ENCODE measurements at places on chromosomes 16 and 17.

GRCh38 chr17:79758271-79758670 lies 19.7 kb upstream of the CBX2 start:
- DNase-seq: no peak

DNA sequence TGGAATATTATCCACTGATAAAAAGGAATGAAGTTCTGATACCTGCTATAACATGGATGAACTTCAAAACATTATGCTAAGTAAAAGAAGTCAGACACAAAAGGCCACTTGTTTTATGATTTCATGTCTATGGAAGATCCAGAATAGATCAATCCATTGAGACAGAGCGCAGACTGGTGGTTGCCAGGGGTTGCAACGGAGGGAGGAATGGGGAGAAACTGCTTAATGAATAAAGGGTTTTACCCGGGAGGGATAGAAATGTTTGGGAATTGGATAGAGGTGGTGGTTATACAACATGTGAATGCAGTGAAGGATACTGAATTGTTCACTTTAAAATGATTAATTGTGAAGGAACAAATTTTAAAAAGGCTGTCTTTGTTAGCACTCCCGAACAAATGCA lies 30.2 kb downstream of the WDR59 start:
- peak; percentile 45 for DNase-seq

- no peak for DNase-seq
Measured at GRCh38 chr17:40617678-40618240, 29.9 kb downstream of the SMARCE1 start.

DNA sequence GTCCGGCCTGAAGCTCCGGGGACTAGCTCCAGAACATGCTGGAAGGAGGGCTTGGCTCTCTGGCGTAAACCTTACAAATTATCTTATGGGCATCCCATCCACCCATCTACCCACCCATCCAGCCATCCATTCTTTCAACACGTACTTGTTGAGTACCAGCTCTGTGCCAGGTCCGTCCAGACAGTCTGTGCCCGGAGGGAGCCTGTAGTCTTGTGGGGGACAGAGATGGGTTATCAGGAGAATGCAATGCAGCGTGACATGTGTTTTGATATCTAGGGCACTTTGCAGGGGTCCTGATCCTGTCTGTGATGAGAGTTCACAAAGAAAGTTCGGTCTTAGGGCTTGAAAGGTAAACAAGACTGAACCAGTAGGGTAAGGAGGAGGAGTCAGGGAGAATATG lies 4.1 kb upstream of the SLC13A2 start:
- no peak for DNase-seq

DNA sequence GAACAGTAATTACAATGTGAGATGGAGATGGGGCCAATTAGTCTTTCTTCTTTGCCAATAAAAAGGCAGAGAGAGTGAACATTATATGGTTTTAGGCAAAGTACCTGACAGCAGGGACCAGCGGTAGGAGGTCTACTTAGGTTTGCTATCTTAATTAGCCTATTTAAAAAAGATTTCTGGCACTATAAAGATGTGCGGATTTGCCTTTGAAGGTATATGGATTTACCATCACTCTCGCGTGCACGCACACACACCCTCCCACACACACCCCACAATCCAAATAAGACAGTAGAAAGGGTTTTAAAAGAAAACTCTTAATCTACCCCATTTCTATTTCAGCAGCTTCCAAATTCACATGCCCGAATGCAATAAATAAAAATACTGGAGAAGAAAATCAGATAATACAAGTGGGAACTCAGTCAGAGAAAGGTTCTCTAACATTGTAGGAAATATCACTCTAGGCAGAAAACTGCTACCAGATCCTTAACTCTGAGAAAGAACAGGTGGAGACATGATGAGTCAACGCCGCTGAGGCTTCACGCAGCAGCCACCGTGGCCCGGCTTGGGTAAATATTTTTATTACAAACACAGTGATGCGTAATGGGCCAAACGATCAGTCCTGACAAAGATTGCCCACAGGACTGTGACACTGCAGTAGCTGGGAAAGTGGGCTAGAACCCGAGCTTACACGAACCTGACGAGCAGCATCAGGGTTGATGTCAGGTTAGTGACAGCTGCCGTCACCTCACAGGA lies 66.6 kb upstream of the AXIN2 start:
- no peak for DNase-seq

DNA sequence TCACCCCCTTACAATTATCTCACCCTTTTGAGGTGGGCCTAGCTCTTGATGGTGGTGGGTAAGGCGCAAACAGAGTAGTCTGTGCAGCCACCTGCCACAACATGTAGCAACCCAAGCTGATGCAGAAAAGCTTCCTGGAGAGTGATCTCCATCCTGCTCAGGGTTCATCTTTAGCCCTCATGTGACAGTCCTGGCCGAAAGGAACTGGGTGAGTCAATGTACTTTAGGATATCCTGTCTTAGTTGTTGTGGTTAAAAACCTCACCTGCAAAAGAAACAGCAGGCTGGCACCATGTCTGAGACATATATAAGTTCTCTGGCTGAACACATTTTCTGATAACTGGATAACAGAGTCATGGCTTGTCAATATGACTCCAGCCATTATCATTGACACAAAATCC lies 183.5 kb upstream of the CPHXL start:
- no peak for DNase-seq

- no peak for DNase-seq
Measured at GRCh38 chr16:81623365-81624102, 155.6 kb upstream of the PLCG2 start.

DNA sequence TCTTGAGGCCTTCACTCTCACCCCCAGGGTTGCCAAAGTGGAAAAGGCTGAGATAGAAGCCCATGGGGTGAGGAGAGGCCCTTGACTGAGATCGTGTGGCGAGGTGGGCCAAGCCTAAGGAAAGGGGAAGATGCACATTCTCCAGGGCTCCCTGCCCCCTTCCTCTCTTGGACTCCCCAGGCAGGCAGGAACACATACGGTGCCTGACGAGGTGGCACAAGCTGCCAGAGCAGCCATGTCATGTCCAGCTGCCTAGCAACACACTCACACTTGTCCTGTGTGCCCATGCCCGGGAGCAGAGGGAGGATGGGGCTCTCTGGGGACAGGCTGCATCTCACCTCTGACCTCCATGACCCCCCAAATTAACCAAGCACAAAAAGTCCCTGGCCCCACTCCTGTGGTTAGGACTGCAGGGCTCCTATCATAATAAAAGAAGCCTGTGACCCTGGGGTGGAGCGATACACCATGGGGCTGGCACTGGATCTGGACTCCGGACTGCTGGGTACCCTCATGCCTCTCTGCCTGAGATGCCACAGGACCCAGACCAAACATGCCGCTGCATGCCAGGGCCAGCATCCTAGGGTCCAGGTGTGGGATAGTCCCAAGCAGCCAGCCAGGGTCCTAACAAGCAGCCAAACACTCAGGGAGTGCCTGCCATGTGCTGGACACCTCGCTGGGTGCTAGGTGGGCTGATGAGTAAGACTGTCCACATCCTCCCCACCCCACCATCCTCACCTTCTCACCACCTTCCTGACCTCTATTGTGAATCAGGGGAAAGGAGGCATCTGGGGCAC lies 2.6 kb downstream of the GIT1 start:
- DNase-seq: no peak

DNA sequence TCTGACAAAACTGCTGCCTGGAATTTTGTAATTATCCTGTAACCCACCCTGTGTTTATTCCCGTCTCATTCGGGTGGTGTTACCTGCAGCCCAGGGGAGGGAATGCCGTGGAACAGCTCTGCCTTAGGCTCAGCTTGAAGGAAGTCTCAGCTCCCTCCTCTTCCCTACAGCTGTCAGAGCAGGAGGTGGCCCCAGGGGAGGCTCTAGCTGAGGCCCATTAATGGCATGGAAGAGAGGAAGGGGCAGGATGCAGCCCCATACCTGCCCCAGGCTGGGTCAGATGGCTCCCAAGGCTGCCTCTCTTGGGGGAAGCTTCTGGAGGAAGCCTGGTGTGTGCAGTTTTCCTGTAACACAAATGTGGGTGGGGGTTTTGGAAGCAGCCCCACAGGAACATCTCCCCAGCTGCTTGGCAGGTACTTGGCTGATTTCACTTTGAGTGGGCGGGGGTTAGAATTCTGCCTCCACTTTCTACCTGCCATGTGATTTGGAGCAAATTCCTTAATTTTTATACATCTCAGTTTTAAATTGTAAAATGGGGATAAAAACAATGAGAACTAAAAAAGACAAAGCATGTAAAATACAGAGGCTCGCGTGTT lies 103.9 kb downstream of the MGAT5B start:
- DNase-seq: peak; percentile 75

GRCh38 chr16:29877266-29877961 lies 14.4 kb upstream of the CDIPT start:
- no peak for DNase-seq

- no peak for DNase-seq
Measured at GRCh38 chr17:332023-332422, 20.6 kb downstream of the RPH3AL start.

- no peak for DNase-seq
Measured at GRCh38 chr16:83940119-83940518, 12.9 kb upstream of the OSGIN1 start.

- DNase-seq: no peak
Measured at GRCh38 chr17:57092779-57093178, 7.7 kb downstream of the AKAP1 start.

GRCh38 chr17:63838631-63839171 lies 3.8 kb downstream of the SMARCD2 start:
- peak; percentile 85 for DNase-seq

GRCh38 chr17:36485805-36486203 lies 677 bp upstream of the ZNHIT3 start:
- DNase-seq: no peak

DNA sequence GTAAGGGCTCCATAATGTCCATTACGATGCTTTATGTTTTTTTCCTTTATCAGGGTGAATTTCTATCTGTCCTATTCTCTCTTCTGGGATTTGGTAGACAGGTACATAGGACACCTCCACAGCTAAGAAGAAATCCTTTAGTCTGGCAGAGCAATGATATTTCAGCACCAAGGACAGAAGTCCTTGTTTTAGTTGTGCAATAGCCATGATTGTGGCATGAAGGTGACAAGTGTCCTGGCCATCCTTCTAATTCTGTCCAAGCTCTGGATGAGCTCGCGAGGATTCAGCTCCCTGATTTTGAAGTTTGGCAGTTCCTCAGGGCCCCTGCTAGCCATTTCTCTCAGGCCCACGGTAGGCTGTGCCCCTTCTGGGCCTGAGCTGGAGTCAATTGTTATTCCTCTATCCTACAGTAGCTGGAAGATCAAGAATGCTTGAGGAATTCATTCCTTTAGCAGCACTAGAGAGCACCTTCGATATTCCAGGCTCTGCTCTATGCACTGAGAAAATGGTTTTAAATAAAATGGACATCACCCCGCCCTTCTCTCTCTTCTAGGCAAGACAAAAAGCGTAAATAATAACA lies 320.8 kb downstream of the XYLT1 start:
- DNase-seq: no peak

GRCh38 chr16:67608364-67608763 lies 36.6 kb upstream of the CARMIL2 start:
- DNase-seq: no peak

GRCh38 chr17:1810450-1811103 lies 19.1 kb downstream of the SMYD4 start:
- no peak for DNase-seq

- no peak for DNase-seq
Measured at GRCh38 chr17:78892062-78892456, 10.9 kb downstream of the CEP295NL start.

GRCh38 chr17:33447090-33447489 lies 154.0 kb upstream of the ASIC2 start:
- no peak for DNase-seq

DNA sequence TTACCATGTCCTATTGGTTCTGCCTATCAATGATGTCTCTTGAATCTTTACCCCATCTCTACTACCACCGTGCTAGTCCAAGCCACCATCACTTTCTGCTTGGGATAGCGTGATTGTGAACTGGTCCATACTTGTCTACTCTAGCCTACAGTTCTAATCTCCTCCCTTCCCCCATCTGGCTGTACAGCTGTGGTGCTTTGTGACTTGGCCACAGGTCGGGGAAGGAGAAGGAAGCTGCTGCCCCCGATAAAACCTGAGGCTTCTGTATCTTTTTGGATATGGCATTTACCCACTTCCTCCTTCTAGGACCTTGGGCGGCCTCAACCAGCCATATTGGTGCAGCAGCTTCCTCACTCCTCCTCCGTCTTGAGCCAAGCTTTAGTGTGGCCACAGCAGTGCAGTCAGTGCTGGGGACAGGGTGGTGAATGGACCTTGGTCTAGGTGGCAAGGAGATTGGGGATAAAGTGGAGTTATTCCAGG lies 314 bp upstream of the ITGA2B start:
- DNase-seq: no peak

GRCh38 chr17:44122816-44123355 lies 555 bp downstream of the HDAC5 start:
- DNase-seq: no peak

- DNase-seq: peak; percentile 34
Measured at GRCh38 chr17:77738751-77739531, 219.6 kb upstream of the TNRC6C start.

DNA sequence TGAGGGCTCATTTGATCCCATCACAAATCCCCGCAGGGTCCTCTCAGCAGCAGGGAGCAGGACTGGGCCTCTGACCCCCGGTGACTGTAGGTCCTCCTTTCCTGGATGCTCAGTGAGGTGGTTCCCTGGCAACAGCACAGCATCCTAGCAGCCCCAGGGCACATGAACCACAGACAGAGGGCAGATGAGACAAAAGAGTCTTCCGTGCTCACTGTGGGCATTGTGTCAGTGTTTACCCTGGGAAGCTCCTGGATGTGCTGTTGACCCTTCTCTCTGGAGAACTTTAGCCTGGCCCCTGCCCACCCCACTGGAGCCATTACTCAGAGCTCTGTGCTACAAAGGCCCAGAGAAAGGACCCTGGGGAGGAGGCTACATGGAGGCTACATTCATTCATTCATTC lies 21.7 kb upstream of the TMEM220 start:
- DNase-seq: no peak

GRCh38 chr17:72717676-72718075 lies 374.8 kb downstream of the SLC39A11 start:
- no peak for DNase-seq

GRCh38 chr17:36214918-36215317 lies 4.1 kb downstream of the CCL4L2 start:
- no peak for DNase-seq

DNA sequence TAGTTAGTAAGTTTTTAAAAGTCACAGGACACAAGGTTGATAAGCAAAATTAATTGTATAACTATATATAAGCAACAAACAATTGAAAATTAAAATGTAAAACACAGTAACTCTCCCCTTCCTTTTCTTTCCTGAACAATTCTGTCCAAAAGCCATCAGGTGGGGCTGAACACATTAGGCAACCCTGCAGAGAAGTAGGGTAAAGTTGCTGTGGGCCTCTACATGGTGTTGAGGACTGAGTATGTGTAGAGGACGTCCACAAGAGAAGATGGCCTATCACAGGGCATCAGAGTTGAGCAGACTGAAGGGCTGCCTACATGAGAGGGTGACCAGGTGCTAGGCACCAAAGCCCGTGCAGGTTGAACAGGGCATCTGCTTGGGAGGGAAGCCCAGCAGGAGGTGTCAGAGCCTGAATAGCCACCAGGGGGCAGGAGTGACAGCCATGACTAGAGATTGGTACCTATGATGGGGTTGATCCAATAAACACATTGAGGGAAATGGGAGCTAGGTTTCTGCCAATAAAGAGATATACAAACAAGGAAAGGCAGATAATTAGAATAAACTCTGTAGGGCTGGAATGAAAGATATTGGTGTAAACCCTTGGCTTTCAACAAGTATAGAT lies 415.1 kb downstream of the NPIPA8 start:
- DNase-seq: no peak
